ENCODE measurements at places on chromosomes 12 and 14.

- peak; percentile 5 for DNase-seq
Measured at GRCh38 chr12:4086481-4086880, 187.1 kb upstream of the CCND2 start.

DNA sequence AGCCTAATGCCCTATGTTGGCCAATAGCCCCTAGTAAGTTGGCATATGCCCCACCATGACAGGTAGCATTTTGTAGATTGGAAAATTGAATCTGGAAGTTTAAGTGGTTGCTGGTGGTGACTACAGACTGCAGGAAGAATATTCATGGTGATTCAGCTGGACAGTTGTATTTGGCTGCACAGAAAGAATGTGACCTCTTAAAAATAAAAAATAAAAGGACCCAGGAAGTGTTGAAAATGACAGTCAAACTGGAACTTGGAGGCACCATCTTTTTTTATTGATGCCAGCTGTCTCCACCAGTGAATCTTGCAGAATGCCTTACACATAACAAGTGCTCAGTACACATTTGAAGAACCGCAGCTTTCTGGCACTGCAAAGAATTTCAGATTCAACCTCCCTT lies 73.9 kb downstream of the PRMT8 start:
- DNase-seq, result no peak

DNA sequence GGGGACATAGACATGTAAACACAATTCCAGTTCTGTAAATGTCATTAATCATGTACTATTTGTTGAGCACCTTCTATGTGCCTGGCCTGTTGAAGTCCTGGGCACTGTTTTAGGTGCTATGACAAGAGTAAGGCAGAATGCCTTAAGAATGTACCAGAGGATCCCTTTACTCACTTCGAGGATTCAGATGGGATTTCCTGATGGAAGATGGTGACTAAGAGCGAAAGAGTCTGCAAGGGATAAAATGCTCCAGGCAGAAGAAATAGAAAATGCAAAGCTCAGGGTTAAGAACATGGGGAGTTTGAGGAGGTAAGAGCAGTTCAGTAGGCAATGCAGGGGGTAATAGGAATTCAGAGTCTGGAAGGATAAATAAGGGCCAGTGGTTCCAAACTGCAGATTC lies 671.3 kb upstream of the TBX3 start:
- DNase-seq, result no peak

GRCh38 chr14:49972131-49972671 lies 79.3 kb downstream of the ARF6 start:
- no peak for DNase-seq

GRCh38 chr12:68871921-68872320 lies 61.0 kb downstream of the CPM start:
- no peak for DNase-seq

GRCh38 chr12:131800594-131801135 lies 27.5 kb upstream of the MMP17 start:
- DNase-seq, result no peak

DNA sequence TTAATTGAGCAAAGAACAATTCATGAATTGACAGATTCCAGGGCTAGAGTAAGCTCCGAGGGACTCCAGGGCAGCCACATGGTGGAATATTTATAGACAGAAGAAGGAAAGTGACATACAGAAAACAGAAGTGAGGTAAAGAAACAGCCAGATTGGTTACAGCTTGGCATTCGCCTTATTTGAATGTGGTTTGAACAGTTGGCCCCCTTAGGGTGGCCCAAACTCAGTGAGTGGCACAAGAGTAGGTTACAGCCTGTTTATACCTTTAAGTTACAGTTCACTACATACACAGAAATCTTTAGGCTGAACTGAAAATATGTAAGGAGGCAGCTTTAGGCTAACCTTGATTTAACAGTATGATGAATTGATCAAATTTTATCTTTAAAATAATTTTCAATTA lies 174.5 kb upstream of the CNOT2 start:
- no peak for DNase-seq

DNA sequence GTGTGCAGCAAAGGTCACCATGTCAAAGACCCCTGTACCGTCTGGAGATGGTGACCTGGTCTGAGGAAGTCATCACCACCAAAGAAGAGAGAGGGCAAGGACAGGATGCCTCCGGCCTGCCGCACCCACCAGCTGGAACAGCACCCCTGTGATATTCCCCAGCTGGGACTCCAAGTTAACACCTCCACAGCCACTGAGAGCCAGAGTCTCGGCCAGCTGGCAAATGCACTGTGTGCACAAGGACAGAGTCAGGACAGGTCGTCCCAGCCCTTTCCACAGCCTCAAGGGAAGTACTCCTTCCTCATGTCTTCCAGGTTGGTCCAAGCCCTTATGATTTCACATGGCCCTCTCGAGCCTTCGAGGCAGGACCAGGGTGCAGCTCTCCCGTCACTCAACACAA lies 19.3 kb upstream of the FKBP4 start:
- no peak for DNase-seq

- peak; percentile 73 for DNase-seq
Measured at GRCh38 chr12:55996715-55997534, at the start of gene SUOX. TSS of gene SUOX (plus strand) at chr12:55997276. CDS start at chr12:56002222, 4,946 bp downstream.

- DNase-seq, result no peak
Measured at GRCh38 chr12:27456618-27457017, 10.1 kb downstream of the SMCO2 start.

DNA sequence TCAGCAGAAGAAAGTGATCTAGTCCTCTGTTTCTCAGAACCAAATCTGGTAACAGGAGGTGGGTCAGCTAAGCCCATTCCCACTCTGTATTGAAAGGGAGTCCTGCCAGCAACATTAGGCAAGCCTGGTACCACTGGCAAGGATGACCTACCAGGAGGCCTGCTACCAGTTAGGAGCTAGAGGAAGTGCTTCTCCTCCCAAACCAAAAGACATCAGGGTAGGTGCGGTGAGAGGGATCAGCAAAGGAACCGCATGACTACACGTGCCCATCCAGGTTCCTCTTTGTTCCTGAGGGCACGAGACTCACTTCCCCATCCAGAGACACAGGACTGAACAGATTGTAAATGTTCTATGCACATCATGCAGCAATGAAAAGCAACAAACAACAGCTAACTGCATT lies 2.8 kb downstream of the KLRC4 start:
- no peak for DNase-seq

GRCh38 chr12:131287938-131288764 lies 334.4 kb downstream of the ADGRD1 start:
- DNase-seq, result peak; percentile 37

GRCh38 chr12:89016970-89017778 lies 335.1 kb downstream of the DUSP6 start:
- DNase-seq, result no peak

- peak; percentile 16 for DNase-seq
Measured at GRCh38 chr12:121579190-121579791, 1.5 kb downstream of the KDM2B start.

DNA sequence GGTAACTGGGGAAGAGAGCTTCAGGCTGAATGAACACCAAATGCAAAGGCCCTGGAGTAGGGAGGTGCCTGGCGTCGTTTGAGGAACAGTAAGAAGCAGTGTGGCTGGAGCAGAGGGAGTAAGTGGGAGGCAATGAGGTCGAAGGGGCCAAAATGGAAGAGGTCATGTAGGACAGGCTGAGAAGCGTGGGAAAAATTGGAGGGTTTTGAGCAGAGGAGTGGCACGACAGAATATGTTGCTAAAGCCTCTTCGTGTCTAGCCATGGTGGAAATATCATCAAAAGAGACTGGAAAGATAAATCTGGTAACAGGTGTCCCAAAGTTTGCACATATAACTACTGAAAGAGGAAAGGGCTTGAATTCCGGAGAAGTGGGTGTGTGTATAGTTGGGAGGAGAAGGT lies 1.9 kb downstream of the TRIM9 start:
- no peak for DNase-seq

DNA sequence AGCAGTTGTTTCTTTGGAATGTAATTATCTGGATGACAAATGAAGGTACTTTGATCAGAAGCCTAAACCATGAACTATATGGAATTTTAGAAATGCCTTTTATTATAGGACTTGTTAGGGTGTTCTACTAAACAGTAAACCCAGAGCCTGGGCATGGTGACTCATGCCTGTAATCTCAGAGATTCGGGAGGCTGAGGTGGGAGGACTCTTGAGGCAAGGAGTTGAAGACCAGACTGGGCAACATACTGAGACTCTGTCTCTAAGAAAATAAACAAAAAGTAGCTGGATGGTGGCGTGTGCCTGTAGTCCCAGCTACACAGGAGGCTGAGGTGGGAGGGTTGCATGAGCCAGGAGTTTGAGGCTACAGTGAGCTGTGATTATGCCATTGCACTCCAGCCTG lies 23.9 kb downstream of the PALS1 start:
- no peak for DNase-seq

Measured in activated naive CD4-positive, alpha-beta T cell treated with anti-CD3 and anti-CD28 coated beads, Interleukin-2, amount 50 U/mL, for 72 hours (primary cell).